NB4 (cell line): ENCODE measurements at places on chromosomes 1 and 21.

GRCh38 chr21:32216293-32216692, 62.6 kb downstream of the MIS18A start:
- DNase-seq = no peak

GRCh38 chr1:158101927-158102326, 78.8 kb upstream of the CD1D start:
- no peak for DNase-seq

DNA sequence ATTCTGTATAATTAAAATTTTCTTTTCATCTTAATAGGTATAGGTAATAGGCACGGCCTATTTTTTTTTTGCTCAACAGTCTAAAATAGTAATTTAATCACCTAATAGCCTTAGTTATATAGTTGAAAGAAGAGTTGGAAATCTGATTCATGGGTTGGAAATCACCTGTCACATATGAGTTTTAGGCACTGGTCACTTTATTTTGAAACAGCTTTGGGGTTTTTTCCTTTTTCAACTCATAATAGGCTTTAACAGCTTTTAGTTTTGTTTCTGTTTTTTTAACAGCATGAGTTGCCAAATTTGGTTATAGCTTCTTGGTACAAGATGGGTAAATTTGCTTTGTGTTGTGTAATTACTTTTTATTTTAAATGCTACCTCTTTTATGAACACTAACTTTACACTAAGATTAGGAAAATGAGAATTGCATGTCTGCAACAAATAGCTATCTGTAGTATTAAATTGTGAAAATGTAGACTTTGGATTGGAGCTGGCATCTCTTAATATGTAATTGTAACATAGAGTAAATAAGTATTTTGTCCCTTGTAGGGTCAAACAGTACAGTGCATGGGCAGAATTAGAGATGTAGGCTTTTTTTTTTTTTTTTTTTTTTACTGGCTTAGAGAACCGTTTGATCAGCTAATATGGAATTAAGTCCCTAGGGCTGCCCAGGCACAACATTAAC, 109.8 kb downstream of the OSBPL9 start:
- DNase-seq = no peak

DNA sequence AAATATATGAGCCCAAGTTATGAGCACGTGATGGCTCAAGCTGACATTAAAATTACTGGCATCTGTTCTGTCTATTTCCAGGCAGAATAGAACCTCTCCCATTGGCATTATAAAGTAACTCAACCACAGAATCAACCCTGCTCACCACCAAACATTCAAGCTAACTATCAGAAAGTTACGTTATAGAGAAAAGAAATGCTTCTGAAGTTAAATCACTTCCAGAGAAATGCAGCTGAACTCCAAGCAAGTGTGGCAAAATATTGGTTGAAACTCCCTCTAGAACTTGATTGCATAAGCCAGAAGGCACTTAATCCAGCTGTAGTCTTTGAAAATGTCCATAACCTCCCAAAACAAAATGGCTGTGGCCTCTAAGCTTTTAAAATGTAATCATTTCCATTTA, 36.2 kb upstream of the UBE2U start:
- DNase-seq = no peak

DNA sequence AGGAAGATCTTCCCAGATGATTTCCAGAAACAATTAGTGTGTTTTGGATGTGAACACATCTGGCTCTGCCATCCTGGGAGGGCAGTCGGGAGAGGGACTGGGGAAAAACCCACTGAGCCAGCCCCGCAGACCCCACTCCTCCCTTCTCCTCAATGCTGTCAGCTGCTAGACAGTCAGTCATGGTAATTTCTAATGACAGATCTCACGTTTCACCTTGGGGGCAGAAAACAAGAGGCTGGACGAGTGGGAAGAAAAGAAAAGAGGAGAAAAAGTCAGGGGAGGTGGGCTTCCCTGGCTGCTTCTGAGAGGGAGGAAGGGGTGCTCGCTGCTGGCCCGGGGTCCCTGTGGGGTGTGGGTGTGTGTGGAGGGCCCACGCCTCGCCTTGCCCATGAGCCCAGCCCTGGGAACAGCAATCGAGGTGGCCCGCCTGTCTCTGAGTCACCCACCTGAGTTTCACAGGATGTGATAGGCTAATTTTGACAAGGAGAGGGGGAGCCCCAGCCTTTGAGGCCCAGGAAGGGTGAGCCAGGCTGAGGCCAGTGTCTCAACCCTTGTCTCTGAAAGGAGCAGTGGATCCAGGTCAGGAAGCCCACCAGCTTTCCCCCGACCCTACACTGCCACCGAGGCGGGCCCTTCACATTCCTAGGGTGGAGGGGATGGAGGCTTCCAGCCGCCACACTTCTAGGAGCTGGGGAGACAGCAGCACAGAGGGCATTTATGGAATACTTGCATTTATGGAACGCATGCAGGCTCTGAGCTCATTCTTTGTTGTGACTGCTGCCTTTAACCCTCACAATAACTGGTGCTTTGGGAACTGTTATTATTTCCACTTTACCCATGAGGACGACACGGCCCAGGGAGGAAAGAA, 49.1 kb upstream of the IFNLR1 start:
- DNase-seq = no peak

DNA sequence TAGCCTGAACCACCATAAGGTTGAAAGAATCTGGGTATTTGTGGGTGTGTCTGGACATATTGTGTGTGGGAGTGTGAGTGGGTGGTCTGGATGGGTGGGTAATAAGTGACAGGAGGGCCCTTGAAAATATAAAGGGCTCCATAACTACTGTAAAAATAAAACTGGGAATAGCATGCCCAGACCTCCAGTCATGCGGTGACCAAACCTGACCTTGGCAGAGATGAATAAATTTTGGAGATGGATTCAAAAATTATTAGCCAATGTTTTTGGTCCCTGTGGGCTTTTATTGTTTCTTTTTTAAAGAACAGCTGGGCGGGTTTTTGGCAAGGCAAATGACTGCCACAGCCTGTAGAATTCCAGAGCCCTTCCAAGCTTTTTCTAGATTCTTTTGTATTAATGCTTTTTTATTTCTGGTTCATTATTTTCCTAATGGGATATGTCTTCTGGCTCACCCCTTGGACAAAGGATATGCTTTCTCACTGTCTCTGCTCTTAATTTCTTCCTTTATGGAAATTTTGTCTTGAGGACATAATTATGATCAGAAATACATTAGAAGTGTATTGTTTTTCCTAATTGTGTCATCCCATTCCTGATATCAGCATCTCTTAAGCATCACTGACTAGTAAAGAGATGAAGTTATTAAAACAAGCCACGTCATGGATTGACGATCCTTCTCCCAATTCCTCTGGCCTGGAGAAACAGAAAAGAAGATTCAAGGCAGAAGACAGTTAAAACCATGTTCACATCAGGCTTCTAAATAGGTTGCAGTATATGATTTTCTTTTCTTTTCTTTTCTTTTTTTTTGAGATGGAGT, 69.5 kb downstream of the NTMT2 start:
- DNase-seq = no peak

DNA sequence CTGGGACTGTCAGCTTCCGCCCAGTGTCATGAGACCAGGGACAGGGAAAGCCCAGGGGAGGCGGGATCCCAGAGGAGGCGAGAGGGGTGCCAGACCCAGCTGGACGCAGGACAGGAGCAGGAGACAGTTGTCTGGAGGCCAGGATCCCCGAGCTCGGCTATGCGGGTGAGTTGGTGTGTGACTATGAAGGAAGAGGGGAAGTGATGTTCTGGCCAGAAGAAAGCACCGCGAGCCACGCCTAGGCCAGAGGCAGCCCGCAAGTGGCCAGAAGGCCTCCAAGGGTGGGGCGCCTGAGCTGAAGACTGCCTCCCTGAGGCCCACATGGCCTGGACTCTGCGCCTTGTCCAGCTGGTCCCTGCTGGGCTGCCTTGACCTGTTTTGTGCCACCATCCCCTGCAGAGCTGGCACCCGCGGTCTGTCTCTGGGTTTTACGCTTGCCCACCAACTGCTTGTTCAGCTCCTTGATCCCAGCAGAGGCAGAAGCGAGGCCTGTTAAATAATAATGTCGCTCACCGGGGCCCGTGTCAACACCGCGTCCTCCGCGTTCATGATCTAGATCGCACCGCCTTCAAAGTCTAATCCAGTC, 85.2 kb upstream of the ACTL8 start:
- no peak for DNase-seq

- no peak for DNase-seq
Measured at GRCh38 chr1:68225781-68226180, 6.5 kb downstream of the WLS start.

- DNase-seq = no peak
Measured at GRCh38 chr1:33219886-33220661, 36.2 kb upstream of the ZNF362 start.
